Fibroblast of upper back skin (primary cell): ENCODE measurements at places on chromosomes 1 and 21.

- no peak for DNase-seq
These were observed 16.9 kb upstream of the PARS2 start for GRCh38 chr1:54781023-54781723.

GRCh38 chr1:247475793-247476192 is 17.9 kb upstream of the OR2B11 start:
- no peak for DNase-seq

GRCh38 chr1:170131450-170131849 is 14.3 kb upstream of the NTMT2 start:
- no peak for DNase-seq

GRCh38 chr21:41016472-41016871 is 151.5 kb upstream of the BACE2 start:
- no peak for DNase-seq

GRCh38 chr1:232084584-232085223 is 458.1 kb downstream of the DISC1 start:
- DNase-seq, result peak; percentile 13

DNA sequence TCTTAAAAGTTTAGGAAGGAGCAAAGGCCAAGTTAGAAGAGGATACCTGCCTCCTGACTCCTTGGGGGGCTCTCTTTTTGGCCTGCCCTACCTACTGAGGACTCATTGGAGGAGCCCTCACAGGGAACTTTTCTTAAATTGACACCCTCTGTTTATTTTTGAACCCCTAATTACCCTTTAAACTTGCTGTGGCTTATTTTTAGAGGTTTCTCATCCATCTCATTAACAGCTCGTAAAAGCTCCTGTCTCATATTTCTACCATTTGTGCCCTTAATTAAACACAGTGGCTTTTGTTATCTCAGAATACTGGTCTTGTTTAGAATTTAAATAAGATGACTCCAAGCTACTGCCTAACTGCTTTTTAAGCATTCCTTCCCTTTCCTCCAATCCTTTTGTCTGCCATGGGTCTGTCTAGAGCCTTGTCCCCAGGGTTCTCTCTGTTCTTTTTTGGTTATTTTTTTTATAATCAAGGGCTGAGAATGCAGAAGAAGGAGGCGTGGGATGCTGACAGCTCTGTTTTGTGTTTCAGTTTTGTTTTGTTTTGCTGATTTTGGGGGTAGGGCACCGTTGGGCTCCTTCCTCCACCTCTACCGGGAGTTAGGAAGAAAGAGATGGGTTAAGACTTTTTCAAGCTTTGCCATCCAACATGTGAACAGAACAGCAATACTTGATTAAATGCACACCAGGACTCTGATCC is 78.0 kb downstream of the SYT6 start:
- DNase-seq, result no peak

DNA sequence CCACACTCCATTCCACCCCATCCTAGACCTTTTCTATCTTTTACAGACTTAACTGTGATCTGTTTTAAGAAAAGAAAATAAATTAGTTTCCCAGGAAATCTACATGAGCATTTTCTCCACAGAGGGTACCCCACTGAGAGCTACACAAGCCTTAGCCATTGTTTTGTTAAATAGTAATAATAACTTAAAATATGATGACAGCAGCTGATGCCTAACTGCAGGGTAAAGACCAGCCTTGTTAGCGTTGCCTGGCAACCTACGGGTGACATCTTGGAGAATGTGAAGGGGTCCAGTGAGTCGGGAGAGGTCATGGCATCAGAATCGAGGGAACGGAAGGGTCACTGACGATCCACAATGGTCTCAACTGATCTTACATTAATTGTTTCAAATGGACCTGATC is 233.2 kb upstream of the PBX1 start:
- DNase-seq, result no peak

GRCh38 chr1:169371404-169371803 is 3.4 kb downstream of the BLZF1 start:
- no peak for DNase-seq

- peak; percentile 98 for DNase-seq
These were observed 89.7 kb upstream of the RGS1 start for GRCh38 chr1:192485692-192486436.

DNA sequence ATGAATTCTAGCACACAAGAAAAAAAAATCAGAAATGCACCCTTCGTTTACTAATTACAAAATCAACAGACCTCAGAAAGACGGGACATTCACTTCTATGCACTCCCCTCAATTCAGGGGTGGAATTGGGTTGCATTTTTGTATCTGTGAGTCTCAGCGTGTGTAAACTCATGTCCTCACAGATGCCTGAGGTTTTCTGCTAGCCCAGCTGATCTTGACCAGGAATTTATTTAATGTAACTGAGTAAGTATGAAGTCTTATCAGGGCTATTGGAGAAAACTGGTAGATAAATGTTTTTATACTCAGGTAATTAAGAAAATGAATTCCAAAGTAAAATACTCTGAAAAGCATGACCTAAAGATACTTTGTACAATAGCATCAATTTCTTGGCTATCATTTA is 167.7 kb downstream of the RUNX1 start:
- DNase-seq, result peak; percentile 78

- peak; percentile 90 for DNase-seq
These were observed 111.5 kb downstream of the CCDC185 start for GRCh38 chr1:223504741-223505140.

GRCh38 chr1:90768826-90769225 is 51.7 kb upstream of the BARHL2 start:
- DNase-seq, result no peak

- DNase-seq, result peak; percentile 57
These were observed 45.7 kb downstream of the S1PR1 start for GRCh38 chr1:101282314-101283038.

DNA sequence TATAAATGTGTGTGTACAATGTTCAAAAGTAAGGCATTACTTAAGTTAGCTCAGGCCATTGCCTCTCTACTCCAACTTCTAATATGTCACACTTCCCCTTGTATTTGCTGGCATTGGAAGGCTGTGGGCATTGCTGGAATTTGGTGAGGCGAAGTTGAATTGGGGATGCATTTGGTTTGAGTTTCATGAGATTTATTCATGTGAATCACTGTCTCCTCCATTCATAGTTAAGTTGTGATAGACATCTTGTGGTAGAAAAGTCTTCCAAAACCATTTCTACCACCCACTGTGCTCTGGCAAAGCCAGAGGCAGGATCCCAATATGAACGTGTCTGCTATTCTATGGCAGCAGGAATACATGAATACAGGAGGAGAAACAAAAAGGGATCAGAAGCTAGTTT is 397.8 kb upstream of the USP24 start:
- DNase-seq, result peak; percentile 92

DNA sequence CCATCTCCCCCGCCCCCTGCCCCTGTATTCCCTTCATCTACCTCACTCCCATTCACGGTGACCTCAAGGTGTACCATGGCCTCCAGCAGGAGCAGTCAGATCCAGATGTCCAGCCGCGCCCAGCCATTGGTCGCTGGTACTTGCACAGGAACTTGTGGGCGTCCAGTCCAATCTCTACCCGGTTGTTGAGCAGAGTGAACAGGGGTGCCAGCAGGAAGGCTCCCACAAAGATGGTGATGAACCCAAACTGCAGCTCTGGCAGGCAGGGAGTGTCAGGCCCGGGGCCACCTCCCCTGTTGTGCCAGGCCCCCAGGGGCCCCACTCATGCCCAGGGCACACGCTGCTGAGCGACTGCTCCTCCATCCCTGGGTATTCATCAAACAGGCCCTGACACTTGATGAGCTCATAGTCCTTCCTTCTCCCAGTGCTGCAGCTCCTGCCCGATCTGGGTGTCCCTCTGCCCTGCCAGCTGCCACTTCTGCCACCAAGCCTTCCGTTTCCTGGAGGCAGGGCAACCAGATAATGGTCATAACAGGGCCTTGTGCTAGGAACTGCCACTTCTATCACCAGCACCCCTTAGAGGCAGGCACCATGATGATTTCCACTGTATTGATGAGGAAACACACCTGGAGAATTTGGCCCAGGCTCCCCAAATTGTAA is 5.7 kb upstream of the ARHGEF19 start:
- no peak for DNase-seq

GRCh38 chr1:90798344-90798743 is 81.2 kb upstream of the BARHL2 start:
- DNase-seq, result no peak

DNA sequence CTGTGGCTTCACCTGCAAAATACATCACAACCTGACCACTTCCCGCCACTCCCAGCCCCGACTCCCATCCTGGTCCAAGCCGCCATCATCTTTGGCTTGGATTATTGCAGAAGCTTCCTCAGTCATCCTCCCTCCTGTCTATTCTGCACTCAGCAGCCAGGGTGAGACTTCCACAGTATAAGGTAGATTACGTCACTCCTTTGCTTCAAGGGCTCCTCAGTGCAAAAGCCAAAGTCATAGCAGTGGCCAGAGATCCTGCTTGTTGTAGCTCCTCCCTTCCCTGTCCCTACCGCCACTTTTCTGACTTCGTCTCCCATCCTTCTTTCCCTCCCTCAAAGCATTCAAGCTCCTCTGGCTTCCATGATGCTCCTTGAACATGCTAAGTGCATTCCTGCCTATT is 152.8 kb downstream of the GRIK3 start:
- no peak for DNase-seq

GRCh38 chr21:34055615-34056014 is 17.8 kb upstream of the MRPS6 start:
- DNase-seq, result no peak

GRCh38 chr1:2112280-2112701 is 62.1 kb downstream of the PRKCZ start:
- DNase-seq, result no peak

DNA sequence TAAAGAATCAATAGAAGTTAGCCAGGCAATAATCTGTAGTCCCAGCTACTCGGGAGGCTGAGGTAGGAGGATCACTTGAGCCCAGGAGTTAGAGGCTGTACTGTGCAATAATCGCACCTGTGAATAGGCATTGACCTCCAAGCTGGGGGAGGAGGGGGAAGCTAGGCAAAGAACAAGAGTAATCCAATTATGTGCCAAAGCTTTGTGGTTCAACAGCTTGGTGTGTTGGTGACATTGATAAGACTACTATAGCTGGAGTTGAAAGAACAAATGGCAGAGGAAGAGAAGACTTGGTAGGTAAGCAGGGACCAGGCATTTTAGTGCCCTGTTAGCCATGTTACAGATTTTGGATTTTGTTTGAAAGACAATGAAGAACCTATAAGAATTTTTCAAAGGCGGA is 2.1 kb upstream of the TMCO2 start:
- no peak for DNase-seq

GRCh38 chr1:205518661-205519540 is 14.4 kb downstream of the CDK18 start:
- no peak for DNase-seq

- no peak for DNase-seq
These were observed 29.0 kb upstream of the SARS1 start for GRCh38 chr1:109184687-109185086.

- no peak for DNase-seq
These were observed 20.7 kb downstream of the SIM2 start for GRCh38 chr21:36719614-36720013.

DNA sequence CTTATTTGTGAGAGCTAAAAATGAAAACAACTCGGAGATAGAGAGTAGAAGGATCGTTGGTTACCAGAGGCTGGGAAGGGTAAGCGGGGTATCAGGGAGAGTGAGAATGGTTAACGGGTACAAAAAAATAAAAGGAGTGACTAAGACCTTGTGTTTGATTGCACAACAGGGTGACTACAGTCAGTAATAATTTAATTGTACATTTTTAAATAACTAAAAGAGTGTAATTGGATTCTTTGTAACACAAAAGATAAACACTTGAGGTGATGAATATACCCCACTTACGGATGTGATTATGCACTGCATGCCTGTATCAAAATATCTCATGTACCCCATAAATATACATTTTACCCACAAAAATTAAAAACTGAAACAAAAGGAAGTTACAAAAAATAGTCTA is 29.4 kb downstream of the FOXJ3 start:
- DNase-seq, result no peak

GRCh38 chr1:215748431-215748830 is 181.3 kb downstream of the KCTD3 start:
- DNase-seq, result peak; percentile 30
